ENCODE measurements at places on chromosomes 16 and 17.
A peak's percentile ranks its signal among the peaks of the same experiment; 100 is the strongest.

- DNase-seq: no peak
Observed at GRCh38 chr16:30561089-30561816, 3.1 kb upstream of the ZNF764 start.

DNA sequence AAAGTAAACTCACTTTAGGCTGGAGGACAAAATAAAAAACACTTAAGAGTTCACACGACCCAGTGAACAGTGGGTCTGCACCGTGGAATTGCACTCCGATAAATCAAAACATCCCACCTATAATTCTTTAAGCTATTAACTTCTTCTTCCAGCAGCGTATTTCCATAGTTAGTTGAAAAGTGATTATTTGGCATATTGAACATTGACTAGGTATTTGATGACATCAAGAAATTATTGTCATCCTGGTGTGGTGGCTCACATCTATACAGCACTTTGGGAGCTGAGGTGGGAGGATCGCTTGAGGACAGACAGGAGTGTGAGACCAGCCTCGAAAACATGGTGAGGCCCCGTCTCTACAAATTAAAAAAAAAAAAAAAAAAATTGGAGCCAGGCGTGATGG lies 23.4 kb downstream of the IGF2BP1 start:
- DNase-seq: no peak

GRCh38 chr17:81135505-81136278 lies 29.6 kb upstream of the PVALEF start:
- no peak for DNase-seq

GRCh38 chr16:14015033-14015432 lies 56.1 kb upstream of the MRTFB start:
- peak; percentile 35 for DNase-seq

GRCh38 chr16:66432429-66432828 lies 5.3 kb downstream of the BEAN1 start:
- DNase-seq: no peak

- no peak for DNase-seq
Observed at GRCh38 chr17:28862561-28862960, 7.7 kb downstream of the ERAL1 start.

DNA sequence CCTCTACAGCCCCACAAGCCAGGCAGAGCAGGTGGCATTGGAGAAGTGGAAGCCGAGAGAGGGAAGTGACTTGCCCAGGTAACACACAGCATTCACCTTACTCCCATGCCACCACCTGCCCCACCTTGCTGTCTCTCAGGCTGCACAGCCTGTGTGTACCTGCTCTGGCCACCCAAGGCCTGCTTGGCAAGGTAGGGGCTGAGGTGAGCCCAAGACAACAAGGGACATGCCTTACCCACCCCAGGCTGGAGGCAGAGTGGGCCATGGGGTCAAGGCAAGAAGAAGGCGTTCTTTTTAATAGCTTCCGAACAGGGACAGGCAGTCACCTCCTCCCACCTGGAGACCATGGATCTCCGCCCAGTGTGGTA lies 40.1 kb downstream of the IRX3 start:
- no peak for DNase-seq

GRCh38 chr16:50944033-50944432 lies 202.1 kb downstream of the CYLD start:
- DNase-seq: no peak

GRCh38 chr17:8041249-8041928 lies 2.5 kb downstream of the ALOX15B start:
- peak; percentile 63 for DNase-seq

- DNase-seq: no peak
Observed at GRCh38 chr17:4690745-4691144, 13.2 kb downstream of the PELP1 start.

- DNase-seq: no peak
Observed at GRCh38 chr16:83996481-83997252, 28.6 kb downstream of the NECAB2 start.

DNA sequence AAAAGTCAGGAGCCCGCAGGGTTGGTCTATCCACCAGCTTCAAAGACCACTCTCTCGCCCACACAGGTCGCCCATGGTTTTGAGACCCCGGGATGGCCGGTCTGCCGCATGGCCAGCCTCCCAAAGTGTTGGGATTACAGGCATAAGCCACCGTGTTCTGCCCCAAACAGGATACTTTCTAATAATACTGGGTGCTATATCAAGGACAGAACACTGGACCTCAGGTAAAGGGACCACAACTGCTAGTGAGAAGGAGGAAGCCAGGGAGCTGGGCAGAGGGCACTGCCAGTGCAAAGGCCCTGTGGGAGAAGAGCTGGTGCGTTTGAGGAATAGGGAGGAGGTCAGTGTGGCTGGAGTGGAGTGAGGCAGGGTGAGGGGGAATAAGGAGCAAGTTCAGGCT lies 34.1 kb downstream of the IL21R start:
- DNase-seq: no peak

GRCh38 chr17:46771561-46772474 lies 46.7 kb downstream of the WNT3 start:
- peak; percentile 70 for DNase-seq

DNA sequence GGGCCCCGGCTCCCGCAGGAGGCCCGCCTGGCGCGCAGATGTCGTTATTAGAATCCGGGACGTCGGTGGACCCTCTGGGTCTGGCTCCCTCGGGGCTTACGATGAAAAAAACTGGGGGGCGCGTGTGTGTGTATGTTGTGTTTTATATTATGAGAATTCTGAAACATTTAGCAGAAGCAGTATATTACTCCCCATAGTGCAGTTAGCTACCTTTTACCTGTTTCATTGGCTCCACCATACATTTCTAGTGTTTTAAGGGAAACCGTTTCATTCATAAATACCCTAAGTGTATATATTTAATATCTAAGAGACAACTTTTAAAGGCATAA lies 486 bp upstream of the DNAJA2 start:
- no peak for DNase-seq

Data from eye (tissue), 1 donor.